ENCODE measurements at places on chromosomes 7 and 10. TPM values are rescaled to one million over a fixed set of nuclear protein-coding genes. Genes with fewer than 3 reads are reported as not detected.

- DNase-seq: peak; percentile 72
Observed at GRCh38 chr10:89793649-89794254, 92.4 kb downstream of the KIF20B start.

ADAM12 gene
- not detected for total RNA-seq

RBM20 gene
- total RNA-seq: 1.0 TPM

- DNase-seq: no peak
Observed at GRCh38 chr7:28784171-28784902, 173.8 kb downstream of the TRIL start.

DNA sequence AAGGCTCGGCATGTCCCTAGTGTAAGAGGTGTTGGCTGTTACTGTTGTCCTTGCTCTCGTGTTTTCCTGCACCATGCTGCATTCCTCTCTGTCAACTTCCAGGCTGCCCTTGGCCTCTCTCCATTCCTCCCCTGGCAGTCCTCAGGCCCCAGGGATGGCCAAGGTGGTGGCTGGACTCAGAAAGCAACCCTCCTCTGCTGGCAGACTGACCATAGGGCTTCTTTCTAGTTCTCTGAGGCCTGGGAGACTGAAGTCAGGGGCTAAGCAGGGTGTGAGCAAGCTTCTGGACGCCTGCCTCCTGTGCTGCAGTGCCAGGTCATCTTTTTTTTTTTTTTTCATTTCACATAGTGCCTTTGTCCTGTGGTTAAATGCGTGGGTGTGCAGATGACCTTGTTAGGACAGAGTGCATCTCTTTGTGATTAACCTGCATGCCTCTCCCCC, 72.0 kb downstream of the GOLGA7B start:
- DNase-seq: no peak

DNA sequence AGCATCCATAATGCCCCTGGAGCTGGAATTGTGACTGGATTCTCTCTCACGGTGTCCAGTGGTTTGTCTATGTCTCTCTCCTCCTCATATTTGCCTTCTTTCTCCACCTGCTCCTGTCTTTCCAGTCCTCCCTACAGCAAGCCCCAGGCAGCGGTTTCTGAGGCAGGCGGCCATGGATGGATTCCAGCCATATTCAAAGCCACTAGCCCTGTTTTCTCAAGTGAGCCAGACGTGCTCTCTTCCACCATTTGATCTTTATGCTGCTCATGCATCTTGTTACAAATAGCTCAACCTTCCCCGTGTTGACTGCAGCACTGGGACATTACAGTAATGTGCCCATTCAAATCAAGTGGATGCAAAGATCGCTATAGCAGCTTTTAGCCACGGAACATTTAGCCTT, 387.2 kb upstream of the PODXL start:
- DNase-seq: no peak

All from OCI-LY7 (cell line).